Activated CD4-positive, alpha-beta memory T cell treated with anti-CD3 and anti-CD28 coated beads for 36 hours (primary cell): ENCODE measurements at places on chromosomes 2 and 18. TPM values are rescaled to one million over a fixed set of nuclear protein-coding genes. Genes with fewer than 3 reads are reported as not detected.

Gene LRP2
- total RNA-seq: 0.27 TPM

- no peak overlapping the region for H3K4me3 ChIP-seq
- peaks cover 4% of the 10 kb centered on the region for H3K4me1 ChIP-seq
- peaks cover 3% of the 10 kb centered on the region for H3K27me3 ChIP-seq
- no peaks in the 10 kb centered on the region for H3K36me3 ChIP-seq
- no peak overlapping the region for H3K27ac ChIP-seq
These were observed 10.2 kb downstream of the IL1F10 start for GRCh38 chr2:113077921-113078320.

DNA sequence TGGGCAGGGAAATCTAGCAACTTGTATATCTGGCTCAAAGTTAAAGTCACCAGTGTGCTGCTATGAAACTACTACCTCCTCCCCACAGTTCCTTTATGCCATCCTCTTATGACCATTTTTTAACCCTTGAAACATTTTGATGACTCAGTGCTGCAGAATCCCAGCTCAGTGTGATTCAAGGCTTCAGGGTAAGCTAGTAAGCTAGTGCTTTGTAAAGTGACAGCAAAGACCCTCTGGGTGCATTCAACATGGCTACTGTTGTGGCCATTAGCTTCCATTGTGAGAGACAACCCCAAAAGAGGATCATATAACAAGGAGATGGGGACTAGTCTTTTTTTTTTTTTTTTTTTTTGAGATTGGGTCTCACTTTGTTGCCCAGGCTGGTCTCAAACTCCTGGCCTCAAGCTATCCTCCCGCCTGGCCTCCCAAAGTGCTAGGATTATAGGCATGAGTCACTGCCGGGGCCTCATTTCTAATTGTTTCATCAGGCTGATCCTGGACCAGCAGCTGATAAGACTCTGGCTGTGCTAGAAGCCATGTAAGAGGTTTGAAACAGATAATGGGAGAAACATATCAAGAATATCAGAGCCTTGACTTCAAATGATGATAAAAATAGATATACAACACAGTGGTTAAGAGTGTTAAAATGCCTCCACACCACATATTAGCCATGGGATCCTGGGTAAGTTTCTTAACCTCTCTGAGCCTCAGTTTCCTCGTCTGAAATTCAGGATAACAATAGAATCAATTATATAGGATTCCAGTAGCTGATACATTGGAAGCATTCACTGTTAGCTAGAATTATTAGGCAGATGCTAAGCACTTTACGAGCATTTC lies 65.7 kb upstream of the RTN4 start:
- H3K36me3 ChIP-seq: no peaks in the 10 kb centered on the region
- no peak for DNase-seq
- H3K4me3 ChIP-seq: no peak overlapping the region
- peaks cover 2% of the 10 kb centered on the region for H3K4me1 ChIP-seq
- H3K27ac ChIP-seq: no peak overlapping the region
- H3K27me3 ChIP-seq: no peaks in the 10 kb centered on the region

DNA sequence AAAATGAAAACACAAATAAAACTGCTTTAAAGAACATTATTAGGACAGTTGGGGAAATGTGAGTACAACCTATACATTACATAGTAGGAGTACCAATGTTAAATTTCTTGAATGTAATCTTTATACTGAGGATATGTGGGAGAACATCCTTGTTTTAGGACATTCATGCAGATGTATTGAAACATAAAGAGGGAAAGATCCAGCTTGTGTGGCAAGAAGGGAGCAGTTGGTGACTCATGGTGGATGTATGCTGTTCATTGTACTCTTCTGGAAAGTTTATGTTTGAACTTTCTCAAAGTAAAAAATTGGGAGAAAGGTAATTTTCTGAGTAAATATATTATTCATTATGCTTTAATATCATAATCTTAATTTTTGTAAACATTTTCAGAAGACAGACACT lies 132.1 kb upstream of the DLGAP1 start:
- H3K27ac ChIP-seq: no peak overlapping the region
- no peaks in the 10 kb centered on the region for H3K4me1 ChIP-seq
- no peaks in the 10 kb centered on the region for H3K27me3 ChIP-seq
- H3K36me3 ChIP-seq: no peaks in the 10 kb centered on the region
- no peak overlapping the region for H3K4me3 ChIP-seq

DNA sequence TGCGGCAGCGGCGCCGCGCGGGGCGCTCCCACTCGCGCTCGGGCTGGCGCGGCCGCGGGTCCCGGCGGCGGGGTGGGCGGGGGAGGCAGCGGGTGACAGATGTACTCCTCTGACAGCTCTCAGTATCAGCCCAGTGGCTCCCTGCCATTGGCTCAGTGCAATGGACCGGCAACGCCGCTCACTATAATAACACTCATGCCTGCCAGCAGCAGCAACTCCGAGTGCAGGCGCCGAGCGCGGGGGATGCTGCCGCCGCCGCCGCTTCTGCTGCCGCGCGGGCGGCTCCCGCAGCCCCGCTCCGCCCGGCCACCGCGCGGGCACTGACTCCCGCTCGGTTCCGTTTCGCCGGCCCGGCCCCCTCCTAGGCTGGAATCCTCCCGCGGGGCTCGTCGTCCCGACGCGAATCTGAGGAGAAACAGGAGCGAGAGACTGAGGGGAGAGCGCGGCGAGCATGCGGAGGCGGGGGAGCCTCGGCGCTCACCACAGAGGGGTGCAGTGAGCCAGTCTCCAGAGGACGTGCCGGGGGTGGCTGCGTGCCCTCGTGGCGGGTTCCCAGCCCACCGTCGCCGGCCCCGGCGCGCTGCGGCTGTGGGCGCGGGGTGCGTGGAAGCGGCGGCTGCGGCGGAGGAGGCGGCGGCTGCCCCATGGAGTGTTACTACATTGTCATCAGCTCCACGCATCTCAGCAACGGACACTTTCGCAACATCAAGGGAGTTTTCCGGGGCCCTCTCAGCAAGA lies at the start of gene ZNF804A:
Gene ZNF804A (plus strand): TSS at position 214 of the 738 bp plus-strand sequence. CDS start 431 bp downstream, at position 645.
- H3K4me3 ChIP-seq: peak within 1 kb of the TSS; percentile 36
- peaks cover 36% of the 10 kb centered on the region for H3K27me3 ChIP-seq
- H3K4me1 ChIP-seq: peaks cover 10% of the 10 kb centered on the region
- H3K36me3 ChIP-seq: no peaks in the 10 kb centered on the region
- peak; percentile 11 for DNase-seq
- H3K27ac ChIP-seq: no peak within 1 kb of the TSS

Gene SGPP2
- total RNA-seq: 20.3 TPM

DNA sequence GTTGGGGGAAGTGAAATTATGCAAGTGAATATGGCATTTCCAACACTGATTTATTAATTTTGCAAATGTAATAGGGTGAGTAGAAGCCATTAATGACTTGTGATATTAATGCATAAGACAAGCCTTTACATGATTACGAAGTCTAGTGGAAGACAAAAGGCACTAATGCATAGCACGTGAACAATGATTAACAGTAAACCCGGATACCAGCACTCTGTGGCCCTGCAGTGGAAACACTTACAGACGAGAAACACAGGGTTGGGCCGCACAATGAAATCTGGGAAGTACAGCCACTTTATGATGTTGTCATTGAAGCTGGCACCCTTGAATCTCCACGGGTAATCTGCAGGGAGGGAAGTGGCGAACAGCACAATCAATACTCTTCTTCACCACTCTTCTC lies 233.4 kb downstream of the NAPG start:
- H3K4me1 ChIP-seq: no peaks in the 10 kb centered on the region
- H3K27me3 ChIP-seq: no peaks in the 10 kb centered on the region
- no peaks in the 10 kb centered on the region for H3K36me3 ChIP-seq
- no peak overlapping the region for H3K4me3 ChIP-seq
- H3K27ac ChIP-seq: no peak overlapping the region

Gene CRACDL
- 0.12 TPM for total RNA-seq

GRCh38 chr18:6729247-6730091 lies at the start of gene ARHGAP28:
ARHGAP28 (plus strand) TSS chr18:6729716; CDS start chr18:6729822, 106 bp downstream.
- no peaks in the 10 kb centered on the region for H3K36me3 ChIP-seq
- DNase-seq: peak; percentile 9
- H3K4me1 ChIP-seq: peaks cover 5% of the 10 kb centered on the region
- H3K4me3 ChIP-seq: peak within 1 kb of the TSS; percentile 43

Gene ALKAL2
- total RNA-seq: not detected

Gene ORMDL1
- 49.8 TPM for total RNA-seq

DNA sequence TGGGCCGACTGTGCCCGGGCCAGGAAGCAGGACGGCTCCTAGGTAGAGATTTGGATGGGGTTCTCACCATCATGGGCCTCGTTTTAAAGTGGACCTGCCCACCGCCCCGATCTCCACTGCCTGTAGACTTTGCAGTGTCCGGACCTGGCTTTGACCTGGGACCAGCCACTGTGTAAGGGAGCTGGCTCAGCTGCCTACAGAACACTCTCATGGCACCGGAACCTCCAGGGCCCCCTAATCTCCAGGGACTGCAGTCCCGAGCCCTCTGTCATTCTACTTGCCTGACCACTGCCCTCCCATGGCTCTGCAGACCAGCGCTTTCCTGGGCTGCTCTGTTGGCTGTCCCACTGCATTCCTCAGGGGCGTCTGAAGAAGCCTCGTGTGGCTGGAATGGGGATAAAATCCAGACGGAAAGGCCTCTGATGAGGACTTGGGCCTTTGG lies 120.8 kb downstream of the GLI2 start:
- H3K4me1 ChIP-seq: no peaks in the 10 kb centered on the region
- no peaks in the 10 kb centered on the region for H3K36me3 ChIP-seq
- H3K27ac ChIP-seq: no peak overlapping the region

Gene TGFA
- 0.58 TPM for total RNA-seq

GRCh38 chr18:31652357-31652756 lies 32.0 kb downstream of the B4GALT6 start:
- no peaks in the 10 kb centered on the region for H3K36me3 ChIP-seq
- H3K4me3 ChIP-seq: no peak overlapping the region

GRCh38 chr2:150911766-150912280 lies 349.8 kb downstream of the RBM43 start:
- H3K4me3 ChIP-seq: no peak overlapping the region
- H3K27me3 ChIP-seq: peaks cover 1% of the 10 kb centered on the region
- DNase-seq: no peak
- no peaks in the 10 kb centered on the region for H3K4me1 ChIP-seq

Gene PMAIP1
- 97.6 TPM for total RNA-seq
